ENCODE measurements at places on chromosomes 11 and 22.
A peak's percentile ranks its signal among the peaks of the same experiment; 100 is the strongest.

DNA sequence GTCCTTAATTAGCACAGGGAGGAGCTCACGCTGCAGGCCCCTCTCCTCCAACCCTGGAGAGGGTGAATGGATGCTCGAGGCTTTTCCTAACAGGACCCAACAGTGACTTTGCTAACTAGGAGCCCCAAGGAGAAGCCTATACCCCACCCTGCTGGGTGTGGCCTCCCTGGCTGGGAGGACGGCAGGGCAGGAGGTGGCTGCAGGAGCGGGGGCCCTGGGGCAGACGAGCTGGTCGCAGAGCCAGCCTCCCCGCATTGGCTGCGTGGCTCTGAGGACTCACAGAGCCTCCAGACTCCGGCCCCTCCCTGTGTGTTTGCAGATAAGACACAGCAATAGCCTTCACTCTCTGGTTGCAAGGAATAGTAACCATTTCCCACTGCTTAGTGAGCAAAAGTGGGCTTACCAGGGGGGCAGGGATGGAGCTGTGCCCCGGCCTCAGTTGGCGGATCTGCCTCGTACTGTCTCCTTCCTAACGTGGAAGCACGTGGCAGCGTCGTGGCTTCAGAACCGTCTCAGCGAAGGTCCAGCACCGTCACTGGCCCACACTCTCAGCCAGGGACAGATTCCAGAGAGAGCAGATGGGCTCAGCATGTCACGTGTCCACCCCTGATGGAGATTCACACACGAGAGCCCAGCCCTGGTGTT lies 1087.5 kb downstream of the BRD1 start:
- no peak for DNase-seq

DNA sequence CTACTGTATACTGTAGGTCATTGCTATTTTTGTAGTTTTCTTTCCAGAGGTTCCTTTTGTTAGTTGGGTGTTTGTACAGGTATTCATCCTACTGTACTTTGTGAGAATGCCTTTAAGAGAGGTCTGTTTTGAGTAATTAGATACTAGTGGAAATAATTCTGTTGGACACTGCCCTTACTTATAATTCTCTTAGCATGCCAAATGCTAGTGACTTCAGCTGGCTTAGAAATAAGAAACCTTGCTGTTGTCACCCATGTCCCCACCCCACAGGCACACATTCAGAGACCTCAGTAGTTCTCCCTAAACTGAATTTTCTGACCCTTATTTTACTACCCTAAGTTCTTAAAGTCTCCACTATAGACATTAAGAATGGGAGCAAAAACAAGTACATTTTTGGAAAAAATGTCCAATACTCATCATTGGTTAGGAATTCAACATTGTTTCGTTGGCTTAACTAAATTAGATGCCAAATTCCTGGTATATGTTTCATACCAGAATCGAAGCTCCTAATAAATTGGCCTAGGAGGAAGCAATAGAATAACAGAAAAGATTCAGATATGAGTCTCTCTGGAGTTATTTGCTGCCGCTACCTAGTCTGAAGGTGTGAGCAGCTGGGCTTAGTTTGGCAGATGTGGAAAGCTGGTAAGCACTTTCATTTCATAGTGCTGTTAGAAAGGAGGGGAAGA lies 28.4 kb downstream of the ZNF143 start:
- DNase-seq, result no peak

GRCh38 chr11:117872420-117872961 lies 4.0 kb downstream of the FXYD6 start:
- DNase-seq, result no peak

- no peak for DNase-seq
Measured at GRCh38 chr22:38144025-38144405, 33.5 kb upstream of the BAIAP2L2 start.

DNA sequence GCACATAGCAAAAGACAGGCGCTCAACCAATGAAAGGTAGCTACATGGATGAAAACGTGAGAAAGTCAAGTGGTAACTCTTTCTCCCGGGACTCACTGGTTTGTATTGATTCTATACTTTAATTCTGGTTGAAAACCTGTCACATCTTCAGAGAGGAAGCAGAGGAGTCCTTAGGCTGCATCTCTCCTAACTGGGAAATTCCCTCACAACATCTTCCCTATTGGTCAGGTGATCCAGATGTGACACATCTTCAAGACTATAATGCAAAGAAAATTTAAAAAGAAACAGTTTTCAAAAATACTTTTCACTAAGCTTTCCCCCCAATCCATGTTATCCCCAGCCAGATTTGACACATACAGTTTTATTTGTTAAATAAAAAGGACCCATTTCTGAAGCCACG lies 62.7 kb upstream of the RCN1 start:
- DNase-seq, result no peak

DNA sequence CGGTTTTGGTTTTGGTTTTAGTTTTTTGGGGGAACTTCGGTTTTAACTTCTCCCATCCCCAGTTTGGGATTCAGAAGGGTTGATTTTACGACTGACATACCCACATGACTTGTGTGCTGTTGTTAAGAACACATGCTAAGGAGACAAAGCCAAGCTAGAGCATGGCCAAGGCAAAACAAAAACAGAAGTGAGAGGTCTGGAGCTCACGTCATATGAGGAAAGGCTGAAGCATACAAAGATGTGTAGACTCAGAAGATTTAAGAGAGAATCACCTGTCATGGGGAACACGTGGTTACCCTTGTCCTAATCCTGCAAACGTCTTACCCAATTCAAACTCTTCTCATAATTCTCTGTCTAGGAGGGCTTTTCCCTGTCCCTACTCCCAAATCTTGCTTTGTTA lies 465.0 kb downstream of the FAM181B start:
- no peak for DNase-seq

- peak; percentile 57 for DNase-seq
Measured at GRCh38 chr11:117096201-117096991, 1.8 kb downstream of the SIK3 start.

- DNase-seq, result no peak
Measured at GRCh38 chr11:128242451-128242850, 344.9 kb downstream of the ETS1 start.

- DNase-seq, result no peak
Measured at GRCh38 chr11:123405123-123405592, 24.9 kb upstream of the GRAMD1B start.

- no peak for DNase-seq
Measured at GRCh38 chr22:42769574-42770447, 49.1 kb upstream of the A4GALT start.

GRCh38 chr11:428295-428694 lies 13.5 kb upstream of the SIGIRR start:
- DNase-seq, result no peak

DNA sequence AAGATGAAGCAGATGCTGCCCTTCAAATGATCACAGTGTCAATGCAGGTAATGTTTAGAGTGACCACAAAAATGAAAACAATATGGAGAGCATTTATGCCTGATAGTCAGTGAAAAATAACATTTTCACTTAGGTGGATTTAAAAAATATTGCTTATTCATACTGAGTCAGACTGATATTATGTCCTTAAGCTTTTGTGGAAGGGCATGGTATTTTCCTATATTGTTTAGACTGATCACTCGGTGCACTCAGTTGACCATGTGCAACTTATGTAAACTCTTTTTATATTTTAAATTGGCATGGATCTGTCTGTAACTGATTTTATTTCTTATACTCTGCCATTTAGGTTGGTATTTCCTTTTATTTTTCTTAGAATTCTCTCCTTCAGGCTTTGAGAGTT lies 106.6 kb downstream of the DYNC2H1 start:
- DNase-seq, result no peak

DNA sequence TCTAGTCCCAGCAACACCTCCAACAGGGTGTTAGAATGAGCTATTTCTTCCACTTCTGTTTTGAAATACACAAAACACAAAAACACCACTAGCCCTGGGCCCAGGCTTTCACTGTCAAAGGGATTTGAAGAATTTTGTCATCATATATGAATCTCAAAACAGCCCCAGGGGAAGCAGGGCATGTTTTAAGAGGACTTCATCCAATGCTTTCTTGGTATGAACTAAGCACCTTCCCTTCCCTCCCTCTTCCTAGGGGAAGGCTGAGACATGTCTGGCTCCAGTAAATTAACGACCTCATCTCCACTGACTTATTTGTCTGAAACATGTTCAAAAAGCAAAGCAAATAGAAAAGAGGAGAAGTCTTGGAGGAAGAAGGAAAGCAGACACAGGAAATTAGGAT lies 75.7 kb upstream of the INCENP start:
- DNase-seq, result no peak

DNA sequence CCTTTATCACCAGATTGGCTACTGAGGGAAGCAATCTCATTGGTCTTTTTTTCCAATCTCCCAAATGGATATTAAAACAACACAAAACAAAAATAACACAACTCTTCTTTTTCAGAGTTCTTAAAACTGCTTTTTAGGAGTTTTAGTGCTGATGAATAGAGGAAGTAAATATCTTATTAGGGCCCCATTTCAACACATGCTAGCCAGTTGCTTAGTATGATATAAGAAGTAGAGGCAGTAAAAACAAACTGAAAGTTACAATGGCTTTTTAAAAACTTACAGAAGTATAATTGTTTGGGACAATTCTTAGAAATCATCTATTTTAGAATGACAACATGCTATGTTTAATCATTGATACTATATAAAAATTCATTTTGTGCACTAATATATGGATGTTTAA lies 3.4 kb downstream of the C11orf71 start:
- DNase-seq, result no peak

- no peak for DNase-seq
Measured at GRCh38 chr22:46537946-46538813, 760 bp upstream of the CELSR1 start.

GRCh38 chr11:501001-501682 lies 5.9 kb downstream of the RNH1 start:
- no peak for DNase-seq

- DNase-seq, result no peak
Measured at GRCh38 chr11:94815705-94816344, 47.7 kb downstream of the AMOTL1 start.

- DNase-seq, result no peak
Measured at GRCh38 chr11:773425-773824, 3.9 kb downstream of the GATD1 start.

- DNase-seq, result no peak
Measured at GRCh38 chr22:25120761-25121212, 78.9 kb upstream of the CRYBB3 start.

GRCh38 chr22:47288680-47289079 lies 526.2 kb downstream of the TBC1D22A start:
- DNase-seq, result no peak

- DNase-seq, result no peak
Measured at GRCh38 chr11:91860661-91861060, 364.0 kb upstream of the FAT3 start.

- no peak for DNase-seq
Measured at GRCh38 chr11:94400839-94401772, at the start of gene GPR83. Gene GPR83, minus strand, starts transcription at chr11:94401419. Its CDS starts 172 bp downstream, at chr11:94401247.

DNA sequence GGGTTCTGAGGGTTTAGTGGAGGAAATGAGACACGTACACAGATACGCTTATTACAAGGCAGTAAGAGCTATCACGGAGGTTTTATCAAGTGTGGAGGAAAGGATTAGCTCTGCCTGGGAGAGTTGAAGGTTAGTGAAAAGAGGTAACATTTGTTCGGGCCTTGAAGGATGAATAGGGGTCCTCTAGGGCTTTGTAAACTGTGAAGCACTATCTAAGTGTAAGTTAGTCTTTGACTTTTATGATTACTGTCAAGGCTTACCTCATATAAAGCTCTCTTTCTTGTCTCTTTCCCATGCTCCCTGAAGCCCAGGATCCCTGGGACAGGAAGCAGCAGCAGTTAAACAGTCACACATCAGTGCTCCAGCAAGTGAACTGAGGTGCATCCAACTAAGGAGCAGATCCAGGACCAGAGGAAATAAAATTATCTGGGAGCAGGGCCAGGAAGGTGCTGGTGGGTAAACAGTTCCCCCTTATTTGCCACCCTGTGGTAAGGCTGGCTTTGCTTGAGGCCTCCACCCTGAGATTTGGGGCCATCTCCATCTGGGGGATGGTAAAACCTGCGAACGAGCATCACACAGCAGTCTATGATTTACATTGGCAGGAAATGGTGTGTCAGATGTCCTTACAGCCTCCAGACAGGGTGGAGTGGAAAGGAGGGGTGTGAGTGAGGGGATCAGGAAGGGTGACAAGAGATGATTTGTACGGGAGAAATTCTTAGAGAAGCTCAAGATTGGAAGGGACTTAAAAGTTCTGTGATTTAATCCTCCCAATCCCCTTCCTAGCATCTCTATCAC lies 27.2 kb downstream of the GVQW3 start:
- DNase-seq, result no peak

DNA sequence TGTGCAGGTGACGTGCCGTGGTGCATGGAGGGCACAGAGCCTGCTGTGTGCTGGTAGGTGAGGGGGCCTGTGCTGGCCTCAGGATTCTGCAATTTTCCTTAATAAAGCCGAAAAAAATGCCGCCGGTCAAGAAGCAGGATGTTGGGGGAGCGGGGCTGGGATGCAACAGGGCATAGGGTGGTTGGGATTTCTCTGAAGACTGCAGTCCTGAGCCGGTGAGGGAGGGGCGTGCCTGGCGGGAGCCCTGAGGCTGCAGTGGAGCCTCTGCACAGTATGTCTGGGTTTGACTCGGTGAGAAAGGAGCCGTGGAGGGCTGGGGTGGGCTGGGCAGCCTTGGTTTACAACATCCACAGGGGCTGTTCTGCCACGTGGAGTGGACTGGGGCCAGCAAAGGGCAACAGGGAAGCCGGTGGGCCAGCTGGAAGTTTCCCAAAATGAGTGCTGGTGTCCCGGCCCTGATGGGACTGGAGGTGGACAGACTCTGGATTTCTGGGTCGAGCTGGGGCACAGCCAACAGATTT lies 1.3 kb downstream of the CDHR5 start:
- DNase-seq, result no peak

- no peak for DNase-seq
Measured at GRCh38 chr22:45626198-45626651, 45.4 kb upstream of the ATXN10 start.

DNA sequence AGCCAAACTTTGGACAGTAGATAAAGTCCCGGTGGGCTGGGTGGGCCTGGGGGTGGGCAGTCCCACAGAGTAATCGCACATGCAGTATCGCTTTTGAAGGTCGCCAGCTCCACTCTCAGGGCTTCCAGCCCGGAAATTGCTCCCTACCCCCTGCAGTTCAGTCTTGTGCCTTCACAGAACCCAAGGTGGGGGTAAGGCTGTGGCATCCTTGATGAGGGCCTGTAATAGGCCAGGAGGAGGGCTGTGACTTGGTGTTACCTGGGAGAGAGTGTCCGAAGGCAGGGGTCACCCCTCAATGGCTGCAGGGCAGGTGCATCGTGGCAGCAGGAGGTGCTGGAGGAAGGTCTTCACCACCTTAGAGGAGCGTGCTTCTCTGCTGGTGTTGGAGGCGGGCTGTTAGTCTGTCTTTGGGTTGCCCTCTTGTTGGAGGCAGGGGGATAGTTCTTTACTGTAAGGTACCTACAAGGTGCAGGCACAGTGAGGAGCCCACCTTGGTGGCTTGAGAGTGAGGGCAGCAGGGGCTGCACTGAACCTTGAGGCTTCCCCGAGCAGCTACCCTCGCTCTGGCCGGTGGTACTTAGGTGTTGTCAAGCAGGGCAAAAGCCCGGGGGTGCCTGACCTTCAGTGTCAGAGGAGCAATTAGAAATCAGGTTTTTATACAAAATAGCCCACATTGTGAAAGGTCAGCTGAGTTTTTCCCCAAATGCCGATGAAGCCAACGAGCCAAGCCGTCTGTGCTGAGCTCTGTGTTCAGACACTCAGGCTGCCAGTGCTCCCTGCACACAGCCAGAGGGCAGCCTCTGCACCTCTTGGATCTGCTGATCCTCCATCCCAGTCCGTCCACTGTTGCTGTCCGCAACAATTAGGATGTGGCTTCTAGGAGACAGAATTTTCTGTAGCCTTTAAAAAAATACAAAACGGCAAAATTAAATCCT lies 21.9 kb downstream of the SAMM50 start:
- DNase-seq, result no peak

- DNase-seq, result no peak
Measured at GRCh38 chr11:68549789-68550484, 89.4 kb downstream of the PPP6R3 start.
